ENCODE measurements at places on chromosomes 2 and 18.

GRCh38 chr2:163662141-163662780 lies 73.5 kb downstream of the FIGN start:
- DNase-seq = no peak

- no peak for DNase-seq
These were observed 98.8 kb downstream of the TNS1 start for GRCh38 chr2:217903859-217904613.

DNA sequence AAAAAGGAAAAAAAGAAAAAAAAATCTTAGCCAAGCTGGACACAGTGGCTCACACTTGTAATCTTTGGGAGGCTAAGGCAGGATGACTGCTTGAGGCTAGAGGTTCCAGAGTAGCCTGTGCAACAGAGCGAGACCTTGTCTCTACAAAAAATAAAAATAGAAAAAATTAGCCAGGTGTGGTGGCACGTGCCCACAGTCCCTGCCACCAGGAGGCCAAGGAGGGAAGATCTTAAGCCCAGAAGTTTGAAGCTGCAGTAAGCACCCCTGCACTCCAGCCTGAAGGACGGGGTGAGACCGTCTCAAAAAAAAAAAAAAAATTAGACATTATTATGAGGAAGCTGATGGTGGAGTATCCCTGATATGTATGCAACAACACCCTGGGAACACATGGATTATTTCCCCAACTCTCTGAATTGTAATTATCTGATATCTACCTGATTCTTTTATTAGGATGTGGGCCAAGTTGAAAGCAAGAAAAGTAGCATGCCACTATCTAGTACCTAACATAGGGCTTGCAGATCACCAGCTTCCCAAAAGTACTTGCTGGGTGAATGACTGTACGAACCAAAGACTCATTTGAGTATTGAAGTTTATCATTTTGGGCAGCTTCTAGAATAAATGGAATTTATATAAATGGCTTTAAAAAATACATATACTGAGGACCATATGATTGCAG lies 140.9 kb downstream of the TCF4 start:
- no peak for DNase-seq

DNA sequence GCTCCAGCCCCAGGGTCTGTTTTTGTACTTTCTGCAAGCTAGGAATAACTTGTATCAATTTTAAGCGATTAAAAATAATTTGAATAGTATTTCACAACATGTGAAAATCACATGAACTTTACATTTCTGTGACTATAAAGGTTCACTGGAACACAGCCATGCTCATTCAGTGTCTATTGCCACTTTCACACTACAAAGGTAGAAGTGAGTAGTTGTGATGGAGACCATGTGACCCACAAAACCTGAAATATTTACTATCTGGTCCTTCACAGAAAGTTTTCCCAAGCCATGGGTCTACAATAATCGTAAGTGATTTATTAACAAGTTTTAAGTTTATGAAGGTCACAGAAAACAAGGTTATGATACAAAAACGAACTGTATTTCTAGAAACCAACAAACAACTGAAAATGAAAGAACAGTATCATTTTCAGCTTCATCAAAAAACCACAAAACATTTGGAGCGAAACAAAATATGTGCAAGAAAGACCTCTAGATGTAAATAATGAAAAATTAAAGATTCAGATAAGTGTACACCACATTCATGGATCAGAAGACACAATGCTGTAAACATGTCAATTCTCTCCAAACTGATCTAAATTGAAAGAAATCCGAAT lies 68.9 kb upstream of the DNER start:
- no peak for DNase-seq

- DNase-seq = no peak
These were observed 39.6 kb downstream of the MBD2 start for GRCh38 chr18:54184836-54185235.

- no peak for DNase-seq
These were observed 209.5 kb downstream of the NDUFA10 start for GRCh38 chr2:239815671-239816070.

- no peak for DNase-seq
These were observed 186.9 kb downstream of the MYO1B start for GRCh38 chr2:191432121-191432520.

GRCh38 chr2:187912950-187913349 lies 358.7 kb upstream of the TFPI start:
- DNase-seq = no peak

DNA sequence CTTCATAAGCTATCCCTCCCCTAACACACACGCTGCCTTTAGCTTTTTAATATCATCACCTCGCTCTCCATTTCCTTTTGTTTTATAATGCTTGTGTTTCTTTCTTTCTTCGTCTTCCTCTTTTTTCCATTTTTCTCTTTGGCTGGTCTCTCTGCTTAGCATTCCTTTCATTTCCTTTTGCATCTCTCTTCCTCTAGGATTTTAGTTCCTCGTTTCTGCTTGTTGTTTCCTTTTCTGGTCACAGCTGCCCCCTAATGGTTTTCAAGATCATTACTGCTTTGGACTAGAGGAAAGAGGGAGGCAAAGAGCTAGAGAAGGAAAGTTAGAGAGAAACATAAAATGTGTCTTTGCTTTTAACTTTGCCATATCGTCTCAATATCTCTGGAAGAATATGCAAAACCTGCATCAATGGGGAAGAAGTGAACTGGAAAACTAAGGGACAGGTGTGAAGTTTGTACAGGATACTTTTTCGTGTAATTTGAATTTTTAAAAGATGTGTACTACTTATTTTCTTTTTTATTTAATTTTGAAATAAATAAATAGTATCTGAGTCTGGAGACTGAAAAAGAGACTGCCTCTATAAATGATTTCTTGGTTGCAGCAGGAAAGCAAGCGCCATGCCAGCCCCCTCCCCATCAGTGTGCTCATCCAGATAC lies 6.3 kb upstream of the NRP2 start:
- DNase-seq = no peak

DNA sequence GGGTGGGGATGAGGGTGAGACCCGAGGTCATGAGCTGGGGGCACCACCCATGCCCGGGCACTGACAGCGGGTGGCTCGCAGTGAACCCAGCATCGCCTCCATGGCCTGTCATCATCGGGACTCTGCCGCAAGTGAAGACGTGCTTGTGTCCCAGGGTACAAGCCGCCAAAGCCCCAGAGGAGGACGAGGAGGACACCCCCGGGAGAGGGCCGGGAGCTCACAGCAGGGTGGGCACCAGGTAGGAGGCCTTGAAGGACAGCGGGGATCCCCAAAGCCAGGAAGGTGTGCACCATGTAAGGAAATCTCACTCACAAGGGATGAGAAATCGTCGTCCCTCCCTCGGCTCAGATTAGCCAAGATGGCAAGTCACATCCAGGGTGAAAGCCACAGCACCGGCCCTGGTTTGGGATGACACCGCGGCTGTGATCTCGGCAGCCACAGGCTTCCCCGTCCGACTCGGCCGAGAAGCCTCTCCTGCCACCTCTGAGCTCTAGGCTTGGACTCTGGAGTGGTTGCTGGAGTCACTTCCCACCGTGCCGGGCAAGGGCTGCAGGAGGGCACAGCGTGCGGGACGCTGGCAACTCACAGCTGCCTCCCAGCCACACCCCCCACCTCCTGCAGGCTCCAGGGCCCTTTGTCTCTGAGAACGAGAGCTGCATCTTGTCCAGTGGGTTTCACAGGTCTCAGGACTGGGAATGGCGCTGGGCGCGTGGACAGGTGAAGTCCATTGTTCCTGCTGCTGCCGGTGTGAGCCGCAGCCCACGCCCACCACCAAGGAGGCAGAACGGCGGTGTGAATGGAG lies 81.6 kb upstream of the CTDP1 start:
- no peak for DNase-seq

DNA sequence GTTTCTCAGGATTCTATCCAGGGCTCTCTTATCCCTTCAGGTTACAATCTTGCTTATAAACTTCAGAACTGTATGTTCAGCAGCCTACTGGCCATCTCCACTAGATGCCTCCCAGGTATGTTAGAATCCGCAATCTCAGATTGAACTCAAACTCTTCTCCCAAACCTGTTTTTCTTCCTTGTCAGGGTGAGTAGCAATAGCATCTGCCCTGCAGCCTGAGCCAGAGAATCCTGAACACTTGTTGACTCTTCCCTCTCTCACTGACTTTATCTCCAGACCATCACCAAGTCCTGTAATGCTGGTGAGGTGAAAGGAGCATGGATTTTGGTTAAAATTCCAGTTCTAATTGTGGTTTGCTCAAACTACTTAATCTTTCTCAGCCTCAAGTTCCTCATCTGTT lies 82.6 kb upstream of the ALPP start:
- DNase-seq = no peak

DNA sequence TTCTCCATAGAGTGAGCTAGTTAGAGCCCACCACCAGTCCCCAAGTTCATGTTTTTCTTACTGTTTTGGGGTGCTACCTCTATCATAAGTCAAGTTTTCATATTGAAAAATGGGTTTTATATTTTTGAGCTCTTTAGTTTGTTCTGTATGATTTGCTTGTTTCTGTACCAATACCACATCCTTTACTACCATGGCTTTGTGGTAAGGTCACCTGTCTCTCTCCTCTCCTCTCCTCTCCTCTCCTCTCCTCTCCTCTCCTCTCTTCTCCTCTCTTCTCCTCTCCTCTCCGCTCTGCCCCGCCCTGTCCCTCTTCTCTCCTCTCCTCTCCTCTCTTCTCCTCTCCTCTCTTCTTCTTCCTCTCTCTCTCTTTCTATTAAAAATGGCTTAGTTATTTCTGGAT lies 22.1 kb upstream of the LBH start:
- DNase-seq = no peak

DNA sequence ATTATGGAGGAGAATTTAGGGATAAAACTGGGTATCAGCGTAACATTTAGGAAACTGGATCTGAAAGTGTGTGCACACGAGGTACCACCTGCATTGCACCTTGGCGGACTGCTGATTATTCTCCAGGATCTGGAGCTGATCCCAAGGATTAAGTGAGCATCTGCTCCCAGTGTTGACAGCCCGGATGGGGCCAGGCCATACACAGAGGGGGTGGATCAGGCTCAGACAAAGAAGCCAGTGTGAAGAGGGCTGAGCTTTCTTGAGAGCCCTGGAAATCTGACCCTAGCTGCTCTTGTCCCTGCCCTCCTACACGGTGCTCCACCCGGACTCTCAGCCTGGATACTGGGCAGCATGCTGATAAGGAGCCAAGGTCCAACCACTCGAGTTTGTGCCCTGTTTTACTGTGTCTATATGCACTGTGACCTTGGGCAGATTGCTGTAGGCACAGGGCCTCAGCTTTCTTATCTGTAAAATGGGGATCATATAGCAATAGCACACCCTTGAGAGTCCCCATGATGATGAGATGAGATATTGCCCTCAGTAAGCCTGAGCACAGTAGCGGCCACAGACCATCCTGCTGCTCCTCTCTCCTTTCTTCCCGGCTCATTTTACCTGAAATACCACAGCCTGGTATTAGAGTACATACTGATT lies 396.8 kb upstream of the CELF4 start:
- no peak for DNase-seq

GRCh38 chr2:68359889-68360288 lies 5.2 kb upstream of the PLEK start:
- no peak for DNase-seq

DNA sequence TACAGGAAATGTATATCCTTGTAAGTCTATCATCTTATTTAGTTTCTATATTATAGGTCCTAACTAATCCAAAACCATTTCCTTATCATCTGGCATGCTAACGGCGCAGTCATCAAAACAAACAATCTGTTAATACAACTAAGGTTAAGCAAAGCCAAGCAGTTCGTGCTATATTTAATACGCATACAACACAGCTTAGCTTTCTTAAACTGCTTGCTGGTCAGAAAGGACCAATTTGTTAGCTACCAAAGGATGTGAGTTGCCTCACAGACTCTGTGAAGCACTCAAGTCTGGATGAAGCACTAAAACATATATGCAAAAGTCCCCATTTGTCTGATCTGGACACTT lies 67.0 kb downstream of the ZEB2 start:
- DNase-seq = no peak

GRCh38 chr18:57051657-57052044 lies 95.2 kb upstream of the BOD1L2 start:
- DNase-seq = no peak

DNA sequence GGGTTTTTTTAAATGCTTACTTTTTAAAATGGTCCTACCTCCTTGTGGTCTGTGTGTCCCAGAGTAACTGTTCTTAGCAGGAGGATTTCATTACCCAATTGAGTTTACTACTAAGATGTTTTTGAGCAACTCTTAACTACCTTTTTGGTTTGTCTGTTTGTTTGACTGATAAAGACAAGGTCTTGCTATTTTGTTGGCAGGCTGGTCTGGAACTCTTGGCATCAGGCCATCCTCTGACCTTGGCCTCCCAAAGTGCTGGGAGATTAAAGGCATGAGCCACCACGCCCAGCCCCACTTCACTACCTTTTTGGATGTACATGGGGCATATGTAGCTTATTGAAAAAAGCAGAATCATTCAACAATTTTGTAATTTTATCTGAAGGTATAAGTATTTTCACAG lies 14.9 kb downstream of the MRPS9 start:
- no peak for DNase-seq

DNA sequence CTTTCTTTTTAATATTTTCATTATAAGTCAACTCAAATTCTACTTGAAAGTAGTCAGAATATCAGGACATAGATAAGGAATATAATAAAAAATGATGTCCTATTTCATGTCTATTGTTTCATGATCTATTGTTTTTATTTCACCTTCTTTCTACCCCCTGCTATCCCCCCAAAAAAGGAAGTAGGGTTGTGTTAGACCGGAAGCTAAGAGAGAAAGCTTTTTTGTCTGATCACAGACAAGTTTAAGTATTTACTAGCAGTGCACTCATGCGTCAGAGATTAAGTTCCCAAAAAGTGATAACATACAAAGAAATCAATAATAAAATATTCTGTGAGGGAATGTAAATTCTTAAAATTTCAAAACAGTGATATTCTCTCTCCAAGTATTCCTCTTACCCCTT lies 447.1 kb upstream of the CNTNAP5 start:
- DNase-seq = no peak

- DNase-seq = no peak
These were observed 37.7 kb upstream of the GPR155 start for GRCh38 chr2:174524527-174524926.

- DNase-seq = no peak
These were observed 275.2 kb downstream of the IRS1 start for GRCh38 chr2:226524381-226524843.

- no peak for DNase-seq
These were observed 118.6 kb upstream of the RNF152 start for GRCh38 chr18:62011416-62011815.

- no peak for DNase-seq
These were observed 12.2 kb downstream of the SH3BP4 start for GRCh38 chr2:234963773-234964615.

- no peak for DNase-seq
These were observed 17.6 kb upstream of the NEDD4L start for GRCh38 chr18:58026395-58026794.

- no peak for DNase-seq
These were observed 126.8 kb downstream of the GLI2 start for GRCh38 chr2:120862201-120863060.

Data from stimulated activated naive CD8-positive, alpha-beta T cell treated with anti-CD3 and anti-CD28 coated beads, Interleukin-15, amount 100 ng/mL, for 72 hours (primary cell).